ENCODE measurements at places on chromosomes 1 and 21.
A peak's percentile ranks its signal among the peaks of the same experiment; 100 is the strongest.

GRCh38 chr1:94622757-94623156, 81.2 kb upstream of the F3 start:
- H3K27ac ChIP-seq, result peak overlapping the region; percentile 38
- H3K4me3 ChIP-seq, result no peak overlapping the region
- peak; percentile 61 for DNase-seq
- no peaks in the 10 kb centered on the region for H3K27me3 ChIP-seq

- H3K36me3 ChIP-seq, result no peaks in the 10 kb centered on the region
- H3K4me1 ChIP-seq, result peaks cover 11% of the 10 kb centered on the region
- peak; percentile 94 for DNase-seq
- H3K4me3 ChIP-seq, result no peak overlapping the region
Measured at GRCh38 chr1:65174585-65174984, 26.6 kb downstream of the AK4 start.

- H3K27ac ChIP-seq, result peak overlapping the region; percentile 71
- H3K27me3 ChIP-seq, result no peaks in the 10 kb centered on the region
- peaks cover 30% of the 10 kb centered on the region for H3K36me3 ChIP-seq
- peak; percentile 58 for DNase-seq
- H3K4me3 ChIP-seq, result peak overlapping the region; percentile 75
Measured at GRCh38 chr1:36089393-36090121, 865 bp downstream of the ADPRS start.

GRCh38 chr1:233328142-233328921, 808 bp downstream of the MAP3K21 start:
- peaks cover 3% of the 10 kb centered on the region for H3K4me1 ChIP-seq
- peak overlapping the region; percentile 68 for H3K4me3 ChIP-seq
- H3K27me3 ChIP-seq, result peaks cover 10% of the 10 kb centered on the region
- no peak for DNase-seq
- H3K36me3 ChIP-seq, result no peaks in the 10 kb centered on the region

DNA sequence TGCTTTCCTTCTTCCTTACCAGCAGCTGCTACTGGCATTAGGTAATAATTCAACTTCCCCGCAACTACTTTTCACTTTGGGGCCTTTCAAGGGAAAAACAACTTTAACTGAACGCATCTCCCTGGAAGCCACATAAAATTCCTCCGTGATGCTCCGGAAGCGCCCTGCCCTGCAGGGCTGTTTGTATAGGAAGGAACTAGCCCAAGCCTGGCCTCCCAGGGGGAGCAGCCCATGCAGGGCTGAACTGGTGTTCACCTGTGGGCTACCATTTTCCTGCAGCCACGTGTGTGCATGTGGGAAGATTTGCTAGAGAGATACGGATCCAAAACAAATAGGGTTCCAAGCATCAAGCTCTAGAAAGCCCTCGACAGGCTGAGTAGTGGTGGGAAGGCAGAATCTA, 14.4 kb downstream of the CLDN14 start:
- no peaks in the 10 kb centered on the region for H3K4me1 ChIP-seq
- no peak overlapping the region for H3K4me3 ChIP-seq
- peaks cover 2% of the 10 kb centered on the region for H3K27me3 ChIP-seq
- no peak overlapping the region for H3K27ac ChIP-seq
- H3K36me3 ChIP-seq, result no peaks in the 10 kb centered on the region

GRCh38 chr1:205272536-205272935, 44.8 kb downstream of the TMCC2 start:
- no peak for DNase-seq
- H3K27me3 ChIP-seq, result no peaks in the 10 kb centered on the region
- H3K27ac ChIP-seq, result no peak overlapping the region
- H3K4me1 ChIP-seq, result peaks cover 15% of the 10 kb centered on the region

DNA sequence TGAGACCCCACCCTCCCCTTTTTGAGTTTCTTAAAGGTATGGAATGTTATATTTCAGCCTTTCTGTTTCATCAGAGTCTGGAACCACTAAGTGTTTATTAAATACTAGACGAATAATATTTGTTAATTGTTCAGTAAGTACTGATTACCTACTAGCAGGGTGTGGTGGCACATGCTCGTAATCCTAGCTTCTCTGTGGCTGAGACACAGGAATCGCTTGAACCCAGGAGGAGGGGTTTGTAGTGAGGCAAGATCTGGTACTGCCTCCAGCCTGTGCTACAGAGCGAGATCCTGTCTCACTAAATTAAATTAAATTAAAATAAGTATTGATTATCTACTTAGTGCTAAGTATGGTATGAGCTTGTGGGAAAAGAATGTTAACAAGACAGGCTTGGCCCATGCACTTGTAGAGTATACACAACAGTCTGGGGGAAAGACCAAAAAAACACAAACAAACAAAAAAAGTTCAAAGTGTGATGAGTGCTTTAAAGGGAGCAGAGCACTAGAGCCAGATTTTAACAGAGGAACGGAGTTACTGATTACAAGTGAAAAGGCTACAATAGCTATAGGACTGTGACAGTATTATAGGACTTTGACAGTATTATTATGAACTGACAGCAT, 2.4 kb downstream of the CEPT1 start:
- no peak overlapping the region for H3K27ac ChIP-seq
- no peak overlapping the region for H3K4me3 ChIP-seq
- H3K4me1 ChIP-seq, result peaks cover 2% of the 10 kb centered on the region
- DNase-seq, result no peak

- H3K27me3 ChIP-seq, result peaks cover 27% of the 10 kb centered on the region
- H3K27ac ChIP-seq, result no peak overlapping the region
- H3K4me1 ChIP-seq, result no peaks in the 10 kb centered on the region
- H3K36me3 ChIP-seq, result no peaks in the 10 kb centered on the region
- no peak overlapping the region for H3K4me3 ChIP-seq
Measured at GRCh38 chr1:200912737-200913407, 18.2 kb downstream of the INAVA start.

DNA sequence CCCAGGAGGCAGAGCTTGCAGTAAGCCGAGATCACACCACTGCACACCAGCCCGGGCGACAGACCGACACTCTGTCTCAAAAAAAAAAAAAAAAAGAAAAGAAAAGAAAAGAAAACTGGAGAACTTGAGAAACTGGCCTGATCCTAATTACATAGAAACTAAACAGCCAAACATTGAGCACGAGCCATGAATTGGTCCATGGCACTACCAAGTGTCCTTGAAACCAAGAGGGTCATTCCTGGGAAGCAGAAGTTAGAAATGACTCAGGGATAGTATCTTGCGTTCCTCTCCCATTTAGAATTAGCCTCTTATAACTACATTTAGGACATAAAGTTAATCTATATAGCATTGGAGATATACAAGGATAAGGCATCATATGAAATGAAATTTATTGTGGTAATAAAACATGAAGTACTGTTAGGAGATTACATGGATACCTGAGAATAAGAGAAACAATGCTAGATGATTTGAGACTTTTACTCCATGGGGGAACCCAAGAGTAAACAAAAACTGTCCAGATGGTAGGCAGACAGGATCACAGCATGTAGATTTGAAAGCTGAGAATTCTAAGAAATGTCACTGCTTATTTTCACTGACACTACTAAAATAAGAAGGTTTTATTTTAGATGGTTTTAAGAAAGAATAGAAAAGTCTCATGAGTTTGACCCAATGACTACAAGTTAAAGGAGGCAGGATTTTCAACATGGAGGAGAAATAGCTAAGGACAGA, 39.5 kb upstream of the CPLANE2 start:
- H3K27me3 ChIP-seq, result no peaks in the 10 kb centered on the region
- no peak for DNase-seq
- H3K4me1 ChIP-seq, result no peaks in the 10 kb centered on the region
- H3K4me3 ChIP-seq, result no peak overlapping the region
- H3K27ac ChIP-seq, result no peak overlapping the region

GRCh38 chr1:56808410-56808809, 10.8 kb downstream of the FYB2 start:
- H3K36me3 ChIP-seq, result no peaks in the 10 kb centered on the region
- peaks cover 8% of the 10 kb centered on the region for H3K27me3 ChIP-seq
- no peaks in the 10 kb centered on the region for H3K4me1 ChIP-seq
- no peak overlapping the region for H3K4me3 ChIP-seq

DNA sequence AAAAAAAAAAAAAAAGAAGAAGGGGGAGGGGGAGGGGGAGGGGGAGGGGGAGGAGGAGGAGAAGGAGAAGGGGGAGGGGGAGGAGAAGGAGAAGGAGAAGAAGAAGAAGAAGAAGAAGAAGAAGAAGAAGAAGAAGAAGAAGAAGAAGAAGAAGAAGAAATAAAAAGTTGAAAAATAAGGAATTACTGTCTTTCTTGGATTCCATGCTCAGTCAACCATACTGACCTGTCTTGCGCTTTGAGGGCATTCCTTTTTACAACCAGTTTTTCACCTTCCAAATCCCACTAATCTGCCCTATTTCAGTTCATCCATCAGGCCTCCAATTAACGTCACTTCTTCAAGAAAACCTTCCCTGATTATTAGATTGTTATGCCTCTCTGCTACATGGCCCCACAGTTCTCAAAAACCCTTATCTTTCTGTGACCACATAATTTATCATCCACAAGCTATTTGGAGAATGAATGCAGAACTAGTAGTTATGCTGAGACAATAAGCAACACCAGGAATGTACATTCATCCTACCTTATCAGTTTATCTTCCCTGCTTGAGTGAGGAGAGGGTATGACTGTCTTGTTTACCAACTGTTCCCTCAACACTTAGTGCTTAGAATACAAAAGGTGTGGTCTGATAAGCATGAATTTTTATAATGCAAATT, 57.5 kb upstream of the GUCA2A start:
- H3K27ac ChIP-seq, result no peak overlapping the region
- no peaks in the 10 kb centered on the region for H3K27me3 ChIP-seq
- H3K36me3 ChIP-seq, result no peaks in the 10 kb centered on the region
- peaks cover 2% of the 10 kb centered on the region for H3K4me1 ChIP-seq
- DNase-seq, result peak; percentile 74

GRCh38 chr21:39968010-39968409, 100.8 kb downstream of the PCP4 start:
- H3K4me1 ChIP-seq, result no peaks in the 10 kb centered on the region
- no peak overlapping the region for H3K4me3 ChIP-seq

DNA sequence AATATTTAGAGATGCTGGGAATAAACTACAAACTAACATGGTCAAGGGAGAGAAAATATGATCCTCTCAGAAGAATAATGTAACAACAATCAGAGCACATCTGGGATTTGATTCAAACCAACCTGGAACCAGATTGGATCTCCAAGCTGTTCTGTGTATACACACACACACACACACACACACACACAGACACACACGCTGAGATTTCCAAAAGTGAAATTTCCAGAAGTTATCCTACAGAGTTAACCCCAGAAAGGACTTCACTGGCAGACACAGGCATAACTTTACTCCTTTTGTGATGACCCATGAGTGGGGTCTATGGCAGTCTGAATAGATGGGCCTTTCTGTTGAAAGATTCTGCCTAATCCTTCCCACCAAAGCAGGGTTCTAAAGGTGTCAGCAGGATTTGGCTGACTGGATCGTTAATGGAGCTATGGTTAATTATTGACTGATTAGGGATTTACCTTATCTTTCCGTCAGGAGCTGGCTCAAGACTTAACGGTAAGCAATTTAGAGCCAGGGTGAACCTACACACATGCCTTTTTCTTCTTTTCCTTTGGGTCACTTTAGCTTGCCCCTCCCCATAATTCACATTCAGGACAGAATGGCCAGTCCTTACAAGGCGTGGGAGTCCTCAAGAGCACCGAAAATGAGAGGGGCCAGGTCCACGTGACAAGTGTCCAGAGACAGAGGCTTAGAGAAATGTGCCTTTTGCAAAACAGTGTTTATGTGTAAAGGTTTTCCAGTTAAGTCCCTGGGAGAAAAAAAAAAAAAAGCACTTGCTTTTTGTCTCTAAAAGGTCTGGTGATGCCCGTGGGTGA, 10.9 kb upstream of the PROX1 start:
- no peaks in the 10 kb centered on the region for H3K36me3 ChIP-seq
- no peak overlapping the region for H3K27ac ChIP-seq
- H3K4me3 ChIP-seq, result no peak overlapping the region

DNA sequence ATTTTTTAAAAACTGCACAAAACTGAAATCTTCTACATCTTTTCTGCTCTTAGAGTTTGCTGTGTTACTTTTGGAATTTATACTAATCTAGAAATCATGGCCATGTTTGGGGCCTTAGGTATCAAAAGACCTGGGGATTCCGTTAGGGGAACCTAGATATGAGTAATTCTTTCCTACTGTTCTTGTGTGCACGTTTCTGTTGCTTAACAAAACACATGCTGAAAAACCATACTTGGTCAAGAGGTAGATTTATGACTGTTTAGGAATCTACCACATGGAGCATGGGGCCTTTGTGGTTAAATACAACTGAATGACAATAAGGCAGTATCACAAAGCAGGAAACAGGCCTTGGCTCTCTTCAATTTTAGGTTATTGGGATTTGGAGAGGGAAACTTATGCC, 291.9 kb upstream of the USP25 start:
- H3K27ac ChIP-seq, result no peak overlapping the region
- DNase-seq, result no peak
- no peaks in the 10 kb centered on the region for H3K36me3 ChIP-seq
- no peaks in the 10 kb centered on the region for H3K4me1 ChIP-seq
- no peaks in the 10 kb centered on the region for H3K27me3 ChIP-seq

- H3K27me3 ChIP-seq, result no peaks in the 10 kb centered on the region
- no peak overlapping the region for H3K27ac ChIP-seq
- H3K36me3 ChIP-seq, result no peaks in the 10 kb centered on the region
- no peak for DNase-seq
Measured at GRCh38 chr1:96387785-96388184, 333.8 kb upstream of the PTBP2 start.

GRCh38 chr1:2292725-2293450, 64.8 kb downstream of the SKI start:
- no peak overlapping the region for H3K4me3 ChIP-seq
- no peak for DNase-seq
- H3K4me1 ChIP-seq, result peaks cover 52% of the 10 kb centered on the region

DNA sequence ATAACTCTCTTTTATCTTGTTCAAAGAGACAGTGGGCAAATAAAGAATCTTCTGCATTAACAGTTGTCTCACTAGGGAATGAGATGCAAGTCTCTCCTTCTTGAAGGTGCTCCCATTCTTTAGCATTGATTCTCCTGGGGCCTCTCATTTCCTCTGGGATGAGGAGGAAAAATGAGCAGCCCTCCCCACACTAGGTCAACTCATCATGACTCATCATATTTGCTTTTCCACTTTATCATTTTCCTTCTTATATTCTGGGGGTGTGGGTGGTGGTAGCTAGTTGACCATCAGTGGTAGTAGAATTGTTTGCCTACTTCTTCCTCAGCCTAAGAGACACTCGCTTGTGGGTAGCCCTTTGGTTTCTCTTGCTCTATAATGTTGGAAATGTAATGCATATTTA, 182.0 kb upstream of the C1orf87 start:
- H3K36me3 ChIP-seq, result no peaks in the 10 kb centered on the region
- no peaks in the 10 kb centered on the region for H3K27me3 ChIP-seq
- H3K4me3 ChIP-seq, result no peak overlapping the region
- DNase-seq, result peak; percentile 1
- no peak overlapping the region for H3K27ac ChIP-seq
- no peaks in the 10 kb centered on the region for H3K4me1 ChIP-seq

- peak overlapping the region; percentile 63 for H3K4me3 ChIP-seq
- no peaks in the 10 kb centered on the region for H3K27me3 ChIP-seq
- H3K27ac ChIP-seq, result no peak overlapping the region
- no peaks in the 10 kb centered on the region for H3K4me1 ChIP-seq
- no peaks in the 10 kb centered on the region for H3K36me3 ChIP-seq
Measured at GRCh38 chr1:174158767-174159251, 511 bp upstream of the RABGAP1L start.

- no peak overlapping the region for H3K27ac ChIP-seq
- DNase-seq, result peak; percentile 40
- H3K4me1 ChIP-seq, result peaks cover 3% of the 10 kb centered on the region
- H3K4me3 ChIP-seq, result no peak overlapping the region
Measured at GRCh38 chr1:9476790-9477463, 62.3 kb upstream of the SLC25A33 start.

- H3K4me3 ChIP-seq, result no peak overlapping the region
- DNase-seq, result no peak
- H3K27ac ChIP-seq, result no peak overlapping the region
Measured at GRCh38 chr1:157652859-157653493, 47.6 kb downstream of the FCRL3 start.

Data from IMR-90 (cell line).